ENCODE measurements at places on chromosomes 4 and X.

GRCh38 chrX:28693101-28693500, 105.9 kb downstream of the IL1RAPL1 start:
- DNase-seq, result no peak

DNA sequence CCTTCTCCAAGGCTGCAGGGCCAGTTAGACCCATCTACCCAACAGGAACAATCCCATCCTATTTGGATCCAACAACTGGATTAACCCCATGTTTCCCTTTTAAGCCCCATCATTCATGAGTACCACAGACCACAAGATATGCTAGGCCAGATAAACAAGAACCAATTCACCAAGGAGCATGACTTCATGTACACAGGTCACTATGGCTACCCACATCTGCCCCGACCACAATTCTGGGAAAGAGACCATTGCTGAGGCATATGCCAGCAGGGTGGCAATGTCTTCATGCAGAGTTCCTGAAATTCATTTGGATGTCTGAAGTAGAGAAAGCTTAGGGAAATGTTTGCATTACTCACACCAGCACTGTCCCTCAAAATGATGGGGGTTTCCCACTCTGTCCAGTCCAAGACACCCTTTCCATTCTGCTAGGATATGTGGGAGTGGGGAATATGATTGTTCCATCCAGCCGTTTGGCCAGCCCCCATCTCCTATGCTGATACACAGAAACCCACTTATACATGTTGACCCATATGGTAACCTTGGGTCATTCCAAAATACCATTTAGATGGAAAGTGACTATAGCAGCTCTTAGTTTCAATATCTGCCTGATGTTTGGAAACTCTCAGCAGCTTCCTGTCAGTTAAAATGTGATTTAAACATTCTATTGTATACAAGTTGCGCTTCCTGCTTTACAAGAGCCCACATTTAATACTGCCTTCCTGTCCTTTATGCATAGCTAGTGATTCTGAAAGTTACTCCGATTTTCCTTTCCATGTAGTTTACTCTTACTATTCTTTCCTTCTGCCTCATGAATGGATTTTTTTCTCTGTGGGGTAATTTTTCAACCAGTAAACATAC, 129.0 kb downstream of the AMMECR1 start:
- DNase-seq, result peak; percentile 63

GRCh38 chr4:37475776-37476175, 210.4 kb downstream of the RELL1 start:
- no peak for DNase-seq

- no peak for DNase-seq
Measured at GRCh38 chr4:177006331-177006730, 213.6 kb upstream of the VEGFC start.

GRCh38 chr4:147633643-147634042, 16.4 kb downstream of the TMEM184C start:
- DNase-seq, result no peak

DNA sequence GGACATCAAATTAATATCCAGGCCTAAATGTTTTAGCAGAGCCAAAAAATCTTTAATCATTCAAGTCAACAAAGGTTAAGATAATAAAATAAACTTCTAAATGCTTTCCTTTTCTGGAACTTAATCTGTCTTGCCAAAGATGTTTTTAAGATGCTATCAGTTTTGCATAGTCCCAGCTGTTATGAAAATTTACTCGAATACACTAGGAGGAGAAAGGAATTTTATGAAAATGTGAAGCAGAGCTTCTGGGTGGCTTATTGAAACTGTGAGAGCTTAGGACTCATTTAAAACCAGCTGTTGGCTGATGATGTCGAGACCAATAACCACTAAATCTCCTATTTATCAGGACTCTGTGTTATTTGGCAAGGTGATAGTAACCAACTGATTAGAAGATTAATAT, 202.2 kb upstream of the ETNPPL start:
- no peak for DNase-seq

DNA sequence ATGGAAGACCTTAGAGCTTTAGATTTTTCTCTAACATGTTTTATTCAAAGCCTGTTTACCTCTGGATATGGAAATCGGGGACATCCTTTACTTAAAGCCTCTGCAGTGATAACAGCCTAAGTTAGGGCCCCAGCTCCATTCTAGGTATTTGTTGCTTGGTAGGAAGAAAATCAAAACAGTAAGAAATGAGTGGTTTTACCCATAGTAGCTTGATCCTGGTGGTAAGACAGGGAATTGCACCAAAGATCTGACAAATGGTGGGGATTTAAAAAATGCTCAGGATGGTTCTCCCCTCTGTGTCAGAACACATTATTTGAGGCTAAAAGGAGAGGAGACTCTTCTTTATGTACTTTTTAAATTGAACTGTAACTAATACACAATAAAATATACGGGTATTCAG, 52.4 kb downstream of the AFF2 start:
- DNase-seq, result no peak

- no peak for DNase-seq
Measured at GRCh38 chr4:10050721-10051120, 29.4 kb upstream of the SLC2A9 start.

DNA sequence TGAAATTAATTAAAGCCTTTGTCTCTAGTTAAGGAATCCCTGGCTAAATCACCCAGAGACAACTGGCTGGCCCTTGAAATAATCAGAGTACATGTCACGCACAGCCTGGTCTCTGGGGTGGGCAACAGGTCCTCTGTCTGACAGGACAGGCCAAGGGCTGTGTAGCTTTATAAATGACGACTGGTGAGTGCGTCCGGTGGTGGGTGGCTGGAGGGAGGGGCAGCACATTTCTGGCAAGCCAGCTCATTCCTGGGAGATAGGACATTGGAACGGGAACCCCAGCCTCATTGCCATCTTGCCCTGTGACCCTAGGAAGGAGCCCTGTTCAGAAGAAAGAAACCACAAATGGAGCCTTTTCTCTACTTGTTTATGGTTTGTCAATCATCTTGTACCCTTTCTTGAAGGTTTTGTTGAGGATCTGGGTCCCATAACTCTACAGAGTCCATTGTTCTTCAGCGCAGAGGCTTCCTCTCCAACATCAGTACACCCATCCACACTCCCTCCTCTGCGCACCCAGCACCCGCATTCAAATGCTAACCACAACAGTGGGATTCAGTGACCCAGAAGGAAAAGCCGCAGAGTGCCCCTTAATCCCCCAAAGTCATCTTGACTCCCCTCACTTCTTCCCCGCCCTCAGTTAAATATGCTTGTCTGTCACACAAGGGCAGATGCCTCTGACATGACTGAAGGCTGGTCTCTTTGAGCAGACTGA, 368.1 kb downstream of the UNC5C start:
- no peak for DNase-seq

- DNase-seq, result peak; percentile 15
Measured at GRCh38 chr4:185134307-185134869, 8.7 kb upstream of the SLC25A4 start.

DNA sequence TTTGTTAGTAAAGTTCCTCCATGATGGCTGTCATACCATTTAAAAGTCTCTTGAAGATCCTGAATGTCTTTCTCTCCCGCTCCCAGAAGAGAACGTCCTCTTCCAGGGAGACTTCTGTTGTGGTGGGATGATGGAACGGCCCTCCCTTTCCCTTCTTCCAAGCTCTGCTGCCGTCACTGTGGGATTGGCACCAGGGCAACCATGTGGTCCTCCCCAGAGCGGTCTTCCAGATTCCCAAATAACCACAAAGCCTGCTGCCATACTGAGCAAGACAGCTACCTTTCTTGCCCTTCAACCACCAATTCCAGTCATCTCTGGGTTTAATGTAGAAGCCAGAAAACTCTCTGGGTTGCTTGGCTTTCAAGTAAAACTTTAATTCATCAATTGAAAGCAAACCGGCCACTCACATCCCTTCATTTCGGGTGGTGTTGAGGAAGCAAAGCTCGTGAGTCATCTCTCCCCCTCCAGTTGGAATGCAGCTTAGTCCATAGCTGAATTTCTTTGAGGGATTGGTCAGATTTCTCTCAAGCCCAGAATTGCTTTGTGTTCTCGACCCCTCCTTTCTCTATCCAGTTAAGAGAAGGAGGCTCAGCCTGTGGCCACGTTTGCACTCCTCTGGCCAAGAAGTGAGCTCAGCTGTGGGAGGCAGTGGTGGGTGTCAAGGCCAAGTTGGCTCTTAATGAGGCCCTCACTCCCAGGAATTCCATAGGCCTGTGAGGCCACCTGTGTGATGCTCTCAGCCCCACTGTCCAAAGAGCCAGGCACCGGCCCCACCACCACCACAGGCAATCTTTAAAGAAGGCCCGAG, 36.9 kb downstream of the FHDC1 start:
- peak; percentile 83 for DNase-seq

DNA sequence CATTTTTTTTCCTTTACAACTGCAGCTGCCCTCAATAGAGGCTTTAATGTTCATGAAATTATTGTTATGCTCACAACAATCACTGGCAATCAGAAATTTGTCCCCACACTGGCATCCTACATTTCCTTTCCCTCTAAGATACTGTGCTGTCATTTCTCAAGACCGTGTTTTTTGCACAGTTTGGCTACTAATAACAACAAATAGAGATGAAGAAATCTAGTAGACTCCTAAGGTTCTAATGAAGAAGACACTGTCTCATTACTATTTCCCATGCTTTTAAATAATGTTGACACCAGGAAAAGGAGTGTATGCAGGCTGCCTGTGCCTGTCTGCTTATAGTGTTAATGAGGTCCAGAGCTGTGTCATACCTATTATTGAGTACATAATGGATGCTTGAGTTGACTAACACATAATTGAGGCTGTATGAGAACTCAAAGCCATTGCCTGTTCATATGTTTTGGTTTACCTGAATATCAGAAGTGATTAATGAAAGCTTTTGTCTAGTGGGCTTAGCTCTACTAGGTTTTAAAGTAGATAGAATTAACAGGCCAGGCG, 1.5 kb upstream of the EIF4E start:
- no peak for DNase-seq

DNA sequence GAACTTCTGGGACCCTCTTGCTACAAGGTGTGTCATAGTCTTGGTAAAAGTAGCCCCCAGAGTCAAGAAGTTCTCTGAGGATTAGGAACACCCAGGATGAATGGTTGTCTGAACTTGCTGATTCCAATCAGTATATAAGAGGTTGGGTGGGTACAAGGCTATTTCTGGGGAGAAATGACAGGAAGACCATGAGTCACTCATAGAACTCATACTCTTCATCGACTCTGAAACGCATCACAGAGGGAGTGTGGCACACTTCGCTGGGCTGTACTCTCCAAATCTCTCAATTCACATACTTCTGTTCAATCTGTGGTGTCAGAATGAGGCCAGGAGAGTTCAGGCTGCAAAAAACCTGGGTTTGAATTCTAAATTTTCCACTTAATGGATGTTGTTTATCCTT, 193.2 kb upstream of the LEF1 start:
- no peak for DNase-seq

- no peak for DNase-seq
Measured at GRCh38 chr4:87540146-87541058, 11.2 kb upstream of the SPARCL1 start.

GRCh38 chr4:170724191-170724590, 634.4 kb upstream of the AADAT start:
- DNase-seq, result no peak

GRCh38 chr4:121950212-121950679, 1.6 kb downstream of the TRPC3 start:
- no peak for DNase-seq

GRCh38 chr4:67125636-67126514, 419.4 kb downstream of the CENPC start:
- DNase-seq, result no peak

GRCh38 chr4:15695240-15695699, 7.6 kb upstream of the BST1 start:
- DNase-seq, result peak; percentile 99

- DNase-seq, result no peak
Measured at GRCh38 chrX:105662248-105662647, 160.1 kb upstream of the NRK start.

- no peak for DNase-seq
Measured at GRCh38 chr4:172675232-172675631, 493.4 kb upstream of the GALNT7 start.

DNA sequence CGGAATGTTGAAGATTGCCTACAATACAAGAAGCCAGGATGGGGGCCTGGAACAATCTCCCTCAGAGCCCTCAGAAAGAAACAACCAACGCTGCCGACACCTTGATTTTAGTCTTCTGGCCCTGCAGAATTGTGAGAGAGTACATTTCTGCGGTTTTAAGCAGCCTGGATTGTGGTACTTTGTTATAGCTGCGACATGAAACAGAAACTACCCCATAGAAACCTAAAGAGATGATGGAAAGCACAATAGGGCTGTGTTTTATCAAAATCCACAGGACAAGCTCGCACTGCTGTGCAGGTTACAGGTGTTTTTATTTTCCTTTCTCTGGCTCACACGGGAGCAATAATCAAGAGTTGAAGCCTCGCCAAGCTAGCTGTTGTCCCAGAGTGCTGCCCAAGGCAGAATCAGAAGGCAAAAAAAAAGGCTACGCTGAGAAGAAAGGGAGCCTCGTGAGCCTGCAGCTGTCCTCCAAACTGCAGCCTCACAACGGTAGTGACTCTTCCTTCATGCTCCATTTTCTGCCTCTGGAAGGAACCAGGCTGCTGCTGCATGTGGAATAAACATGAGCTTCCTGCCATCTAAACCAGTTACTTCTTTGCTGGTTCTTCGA, 232.4 kb downstream of the LDB2 start:
- no peak for DNase-seq

- no peak for DNase-seq
Measured at GRCh38 chr4:31647786-31648185, 927.6 kb downstream of the PCDH7 start.

GRCh38 chr4:2295500-2295899, 33.6 kb upstream of the MXD4 start:
- DNase-seq, result no peak

DNA sequence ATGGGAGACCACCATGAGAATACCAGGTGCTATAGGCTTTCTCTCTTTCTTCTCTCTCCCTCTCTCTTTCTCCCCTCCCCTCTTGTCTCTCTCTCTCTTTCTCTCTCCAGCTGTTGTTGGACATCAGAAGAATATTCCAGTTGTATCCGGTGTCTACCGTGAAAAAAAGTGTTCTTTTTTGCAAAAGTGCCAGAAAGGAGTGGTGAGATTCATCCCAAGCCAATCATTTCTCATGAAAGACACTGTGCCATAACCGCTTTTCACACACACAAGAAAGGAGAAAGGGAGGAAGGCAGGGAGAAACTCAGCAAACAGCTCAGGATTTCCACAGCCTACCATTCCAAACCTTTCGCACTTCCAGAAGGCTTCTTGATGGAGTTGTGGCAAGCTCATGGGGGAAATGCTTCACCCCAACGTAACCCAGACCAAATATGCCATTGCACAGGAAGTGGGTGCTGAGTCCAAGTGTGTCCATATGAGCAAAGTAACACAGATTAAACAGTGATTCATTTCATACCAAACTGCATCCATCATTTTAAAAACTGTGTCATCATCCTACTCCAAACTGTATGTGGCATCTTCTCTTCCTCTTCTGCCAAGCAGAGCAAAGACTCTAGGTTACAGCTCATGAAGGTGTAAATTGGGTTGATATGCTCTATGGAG, 224.0 kb downstream of the APBB2 start:
- peak; percentile 98 for DNase-seq

GRCh38 chr4:55554453-55555030, 7.8 kb upstream of the CLOCK start:
- DNase-seq, result peak; percentile 25

- no peak for DNase-seq
Measured at GRCh38 chrX:74853255-74853654, 72.0 kb downstream of the NEXMIF start.

- no peak for DNase-seq
Measured at GRCh38 chr4:101282076-101282844, 65.1 kb downstream of the PPP3CA start.
